ENCODE measurements at places on chromosomes 12 and 14.

GRCh38 chr14:81162941-81163340 is 57.8 kb downstream of the GTF2A1 start:
- DNase-seq = no peak

GRCh38 chr12:12010277-12011039 is 60.3 kb upstream of the BCL2L14 start:
- no peak for DNase-seq

DNA sequence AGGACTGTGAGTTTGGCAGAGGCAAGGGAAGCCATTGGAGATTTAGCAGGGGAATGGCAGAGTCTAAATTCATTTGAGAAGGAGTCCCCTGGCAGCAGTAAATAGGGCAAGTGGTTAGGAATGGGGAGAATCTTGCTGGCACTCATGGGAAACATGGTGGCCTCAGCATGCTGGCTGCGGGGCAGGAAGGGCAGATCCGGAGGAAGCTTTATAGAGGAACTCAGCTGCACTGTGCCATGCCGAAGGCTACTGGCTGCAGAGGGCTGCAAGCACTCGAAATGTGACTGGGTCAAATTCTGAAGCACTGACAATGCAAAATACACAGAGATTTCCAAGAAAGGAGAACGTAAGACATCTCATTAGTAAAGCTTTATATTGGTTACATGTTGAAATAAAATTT is 23.9 kb downstream of the CCNK start:
- no peak for DNase-seq

GRCh38 chr12:46404225-46404631 is 31.7 kb upstream of the SLC38A2 start:
- no peak for DNase-seq

GRCh38 chr14:95092723-95093122 is 64.6 kb downstream of the DICER1 start:
- no peak for DNase-seq

DNA sequence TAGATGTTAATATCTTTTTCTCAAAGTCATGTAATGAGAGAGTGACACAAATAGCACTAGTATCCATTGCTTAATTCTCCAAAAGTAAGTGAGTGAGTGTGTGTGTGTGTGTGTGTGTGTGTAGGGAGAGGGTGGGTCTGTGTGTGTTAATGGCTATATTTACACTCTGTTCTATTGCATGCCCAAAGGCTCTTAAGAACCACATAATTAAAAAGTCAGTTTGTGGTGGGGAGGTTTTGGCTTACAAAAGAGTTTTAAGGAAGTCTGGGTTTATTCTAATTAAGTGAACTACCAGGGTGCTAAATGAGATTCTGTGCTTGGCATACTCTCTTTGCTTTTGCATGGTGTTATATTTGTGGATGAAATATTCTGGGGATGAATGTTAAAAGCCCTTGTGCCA is 1897.6 kb upstream of the FLRT2 start:
- no peak for DNase-seq

- DNase-seq = no peak
Observed at GRCh38 chr12:96300064-96300463, 100.2 kb downstream of the CDK17 start.

DNA sequence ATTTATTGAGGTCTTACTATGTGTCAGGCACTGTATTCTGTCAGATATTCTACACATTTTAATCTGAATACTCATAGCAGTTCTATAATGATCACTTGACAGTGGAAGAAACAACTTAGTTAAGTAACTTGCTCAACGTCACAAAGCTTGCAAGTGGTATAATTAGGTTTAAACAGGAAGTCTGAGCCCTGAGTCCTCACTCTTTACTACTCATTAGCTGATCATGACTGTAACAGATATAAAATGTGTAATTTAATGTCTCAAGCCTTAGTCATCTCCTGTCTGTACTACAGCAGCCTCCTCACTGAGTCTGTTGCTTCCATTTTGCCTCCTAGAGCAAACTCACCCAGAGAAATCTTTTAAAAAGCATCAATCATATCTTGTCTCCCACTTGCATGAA is 38.9 kb downstream of the PPP4R4 start:
- DNase-seq = no peak

- no peak for DNase-seq
Observed at GRCh38 chr12:110811972-110812371, 34.8 kb upstream of the CCDC63 start.

- no peak for DNase-seq
Observed at GRCh38 chr14:64191756-64192155, 102.4 kb downstream of the ESR2 start.

- DNase-seq = no peak
Observed at GRCh38 chr12:100404769-100405407, 48.0 kb downstream of the SLC17A8 start.

- DNase-seq = no peak
Observed at GRCh38 chr14:88488081-88488480, 66.7 kb downstream of the PTPN21 start.

DNA sequence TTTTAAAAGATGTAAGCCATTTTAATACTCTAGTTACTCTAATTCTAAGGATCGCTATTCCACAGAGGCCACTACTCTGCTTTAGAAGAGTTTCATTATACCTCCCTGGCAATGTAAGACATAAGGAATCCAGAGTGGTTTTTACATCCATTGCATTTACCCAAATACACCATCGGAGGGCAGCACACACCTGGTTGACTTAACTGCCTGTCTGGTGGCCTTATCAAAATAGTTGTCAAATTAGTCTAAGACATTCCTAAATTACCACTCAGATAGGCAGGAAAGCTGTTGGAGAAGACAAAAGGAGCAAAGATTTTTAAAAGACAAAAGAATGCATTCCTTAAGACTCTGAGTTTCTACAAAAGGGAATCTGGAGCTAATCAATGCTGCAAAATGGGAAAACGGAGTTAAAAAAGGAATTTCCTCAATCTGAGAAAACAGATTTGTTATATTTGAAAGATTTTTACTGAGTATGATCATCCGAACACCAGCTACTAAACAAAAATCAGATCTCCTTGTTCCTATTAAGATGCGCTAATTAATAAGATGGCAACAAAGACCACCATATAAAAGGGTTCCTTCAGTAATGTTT is 33.8 kb upstream of the FGD4 start:
- no peak for DNase-seq

DNA sequence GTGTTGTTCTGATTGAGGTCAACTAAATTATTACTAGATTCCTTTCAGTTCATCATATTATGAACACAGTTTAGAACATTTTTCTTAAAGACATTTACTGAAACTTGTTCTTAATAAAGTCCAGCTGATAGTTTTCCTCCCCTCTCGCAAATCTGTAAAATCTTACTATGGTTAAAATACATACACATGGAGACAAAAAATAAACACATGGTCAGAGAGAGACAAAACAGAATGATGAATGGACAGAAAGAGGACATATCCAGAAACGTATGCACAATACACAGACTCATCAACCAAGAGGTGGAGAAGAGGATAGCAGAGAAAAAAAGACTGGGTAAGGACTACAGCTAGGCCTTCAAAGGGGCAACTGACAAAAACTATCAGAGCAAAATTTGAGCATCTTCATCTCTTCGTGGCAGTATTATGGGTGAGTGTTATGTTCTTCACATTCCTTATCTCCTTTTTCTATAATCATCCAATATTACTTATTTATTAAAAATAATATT is 38.4 kb downstream of the EEA1 start:
- no peak for DNase-seq

DNA sequence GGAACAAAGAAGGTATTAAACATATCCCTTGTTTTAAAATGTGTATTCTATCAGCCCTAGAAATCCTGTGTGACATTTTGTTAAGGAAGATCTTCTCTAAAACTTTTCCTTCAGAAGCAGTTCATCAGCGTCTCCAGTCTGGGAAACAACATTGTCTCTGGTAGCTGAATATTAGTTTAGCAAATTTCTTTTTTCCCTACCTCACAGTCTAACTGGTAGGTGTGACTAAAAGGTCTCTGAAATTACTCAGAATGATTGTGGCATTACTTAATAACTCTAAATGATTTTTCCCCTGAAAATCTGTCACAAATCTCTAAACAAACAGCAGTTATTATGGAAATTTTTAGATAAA is 1044.8 kb downstream of the FLRT2 start:
- DNase-seq = no peak

DNA sequence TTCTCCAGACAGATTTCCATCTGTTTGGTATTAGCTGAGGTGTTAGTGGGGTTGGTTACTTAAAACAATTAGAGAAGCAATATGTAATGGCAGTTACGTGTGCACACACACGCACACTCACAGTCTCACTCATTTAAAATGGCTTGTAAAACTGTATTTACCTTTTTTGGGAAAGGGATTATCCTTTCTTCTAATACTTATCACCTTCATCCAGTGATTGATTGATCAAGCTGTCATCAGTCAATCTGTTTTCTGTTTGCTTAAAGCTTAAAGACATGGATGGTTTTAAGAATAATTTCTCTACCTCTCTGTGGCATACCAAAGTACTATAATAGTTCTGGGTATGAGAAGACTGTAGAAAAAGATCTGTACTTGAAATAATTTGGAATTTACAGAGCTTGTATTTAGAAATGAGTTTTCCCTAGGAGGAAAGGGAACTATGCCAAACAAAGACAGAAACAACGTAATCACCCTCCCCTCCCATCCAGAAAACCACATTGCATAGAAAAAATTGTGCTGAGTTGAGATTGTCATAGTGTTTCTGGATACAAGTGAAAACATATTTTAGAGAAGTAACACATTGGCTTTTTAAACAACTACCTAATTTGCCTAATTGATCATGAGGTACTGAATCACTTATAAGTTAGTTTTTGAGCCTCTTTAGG is 455.8 kb downstream of the PCNX1 start:
- no peak for DNase-seq

- no peak for DNase-seq
Observed at GRCh38 chr12:27869567-27869966, 89.5 kb upstream of the MANSC4 start.

GRCh38 chr14:33287189-33287588 is 348.5 kb downstream of the NPAS3 start:
- DNase-seq = no peak

- DNase-seq = no peak
Observed at GRCh38 chr12:53005215-53005985, 856 bp upstream of the EIF4B start.

DNA sequence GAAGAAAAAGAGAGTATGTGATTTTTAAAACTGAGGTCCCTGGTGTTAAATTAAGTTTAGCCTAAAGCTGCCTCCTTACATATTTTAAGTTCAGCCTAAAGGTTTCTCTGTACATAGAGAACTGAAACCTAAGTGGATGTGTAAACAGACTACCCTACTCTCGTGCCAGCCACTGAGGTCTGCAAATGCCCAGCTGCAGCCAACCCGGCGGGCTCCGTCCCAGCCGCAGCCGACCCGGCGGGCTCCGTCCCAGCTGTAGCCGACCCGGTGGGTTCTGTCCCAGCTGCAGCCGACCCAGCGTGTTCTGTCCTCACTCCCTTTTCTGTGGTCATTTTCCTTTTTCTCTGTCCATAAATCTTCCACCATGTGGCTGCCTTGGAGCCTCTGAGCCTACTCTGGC is 97.2 kb upstream of the SFSWAP start:
- DNase-seq = no peak

DNA sequence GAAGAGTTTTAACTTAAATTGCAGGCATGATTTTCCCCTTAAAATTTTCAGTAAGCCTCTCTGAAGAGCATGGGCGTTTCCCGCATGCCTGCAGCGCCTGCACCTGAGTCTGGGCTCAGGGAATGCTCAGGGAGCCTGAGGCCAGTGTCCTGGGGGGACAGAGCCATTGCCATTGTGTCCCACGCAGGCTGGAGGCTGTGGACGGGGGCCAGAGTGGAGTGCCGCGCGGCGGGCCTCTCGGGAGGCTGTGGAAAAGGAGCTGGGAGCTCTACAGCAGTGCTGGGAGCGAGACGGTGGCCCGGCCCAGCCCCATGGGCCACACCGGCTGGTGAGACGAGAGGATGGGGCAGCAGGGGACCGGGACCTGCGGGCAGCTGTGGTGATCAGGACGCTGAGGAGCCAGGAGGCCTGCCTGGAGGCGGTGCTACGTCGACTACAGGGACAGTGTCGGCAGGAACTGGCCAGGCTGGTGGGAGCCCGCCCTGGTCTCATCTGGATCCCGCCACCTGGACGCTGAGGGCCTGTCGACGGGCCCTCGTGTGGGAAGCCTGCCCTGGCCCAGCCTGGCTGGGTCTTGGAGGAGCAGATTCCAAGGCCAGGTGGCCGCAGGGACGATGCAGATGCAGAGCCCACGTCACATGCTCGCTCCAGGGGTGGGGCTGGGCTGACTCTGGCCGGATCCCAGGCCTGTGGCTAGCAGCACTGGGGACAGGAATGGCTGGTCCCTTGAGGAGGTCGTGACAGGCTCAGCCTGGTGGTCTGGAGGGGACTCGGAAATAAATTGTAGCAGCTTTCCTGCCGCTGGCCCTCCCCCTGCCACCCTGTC is 7.6 kb downstream of the TEDC1 start:
- no peak for DNase-seq

DNA sequence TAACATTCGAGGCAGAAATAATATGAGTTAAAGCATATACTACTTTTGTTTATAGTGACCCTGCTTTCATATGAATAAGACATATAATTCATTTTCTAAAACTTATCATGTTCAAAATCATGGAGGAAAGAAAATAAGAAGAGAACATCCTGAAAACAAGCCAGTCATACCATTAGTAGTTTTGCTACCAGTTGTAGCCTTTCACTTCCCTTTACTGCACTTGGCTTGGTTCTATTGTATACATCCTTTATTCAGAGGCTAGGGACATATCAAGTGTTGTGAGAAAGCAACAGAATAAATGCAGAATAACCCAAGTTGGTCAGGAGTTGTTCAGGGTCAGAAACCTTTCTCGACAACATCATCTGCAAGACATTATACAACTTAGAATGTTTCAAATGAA is 598.7 kb downstream of the SOX5 start:
- no peak for DNase-seq

DNA sequence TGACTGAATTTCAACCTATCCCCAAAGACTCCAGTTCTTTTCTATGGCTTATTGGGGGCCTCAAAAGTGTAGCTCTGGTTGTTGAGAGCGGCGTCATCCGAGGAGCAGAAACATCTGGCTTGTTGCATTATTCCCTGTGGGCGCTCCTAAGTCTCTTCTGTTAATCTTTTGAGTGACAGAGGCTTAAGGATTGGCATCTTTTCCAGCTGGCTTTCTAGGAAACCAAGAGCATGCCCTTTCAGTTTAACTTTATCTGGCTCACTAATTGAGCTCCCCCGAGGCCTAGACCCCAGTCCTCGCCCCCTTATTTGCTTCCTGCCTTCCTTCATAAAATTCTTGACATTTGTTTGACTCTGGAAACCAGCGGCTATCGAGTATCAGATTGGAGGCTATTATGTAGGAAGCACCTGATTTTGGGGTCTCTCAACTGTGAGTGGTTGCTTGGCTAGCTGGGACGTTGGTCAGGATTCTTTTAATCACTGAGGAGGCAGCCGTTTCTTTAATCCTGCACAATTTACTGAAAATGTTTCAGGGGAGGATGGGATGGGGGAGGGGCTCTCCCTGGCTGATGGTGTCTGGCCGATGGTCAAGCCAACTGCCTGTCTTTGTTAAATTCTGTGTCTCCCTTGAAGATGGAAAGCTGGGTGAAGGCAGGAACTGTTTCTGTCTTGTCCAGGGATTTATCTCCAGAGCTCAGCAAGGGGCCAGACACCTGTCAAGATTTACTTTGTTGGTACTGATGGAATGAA is 3.1 kb downstream of the SMOC1 start:
- DNase-seq = peak; percentile 44

- DNase-seq = no peak
Observed at GRCh38 chr12:102069707-102070106, 7.9 kb upstream of the WASHC3 start.
